ENCODE measurements at places on chromosomes 11 and 22.

GRCh38 chr22:17921871-17922821 lies 102.2 kb downstream of the MICAL3 start:
- DNase-seq, result peak; percentile 97

GRCh38 chr11:64862987-64863390 lies 15.4 kb downstream of the EHD1 start:
- no peak for DNase-seq

- no peak for DNase-seq
These were observed 66.1 kb downstream of the NFAM1 start for GRCh38 chr22:42365942-42366695.

GRCh38 chr11:11419747-11420146 lies 66.7 kb upstream of the CSNK2A3 start:
- no peak for DNase-seq

DNA sequence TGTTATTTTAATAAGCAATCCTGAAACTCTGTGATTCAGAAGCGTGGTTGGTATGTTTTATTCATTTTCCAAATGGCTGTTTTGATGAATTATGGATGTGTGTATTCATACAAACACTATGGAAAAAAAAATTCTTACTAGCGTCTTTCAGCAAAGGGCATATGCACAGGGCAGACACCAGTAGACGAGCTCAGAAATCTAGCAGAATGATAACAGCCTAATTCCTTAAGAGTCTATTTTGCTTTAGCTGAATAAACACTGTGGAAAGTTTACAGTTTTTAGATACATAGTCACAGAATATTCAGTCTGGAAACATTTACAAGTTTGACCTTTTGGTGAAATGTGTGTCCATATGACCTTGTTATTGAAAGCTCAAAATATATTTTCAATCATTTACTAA lies 418.8 kb upstream of the LUZP2 start:
- no peak for DNase-seq

DNA sequence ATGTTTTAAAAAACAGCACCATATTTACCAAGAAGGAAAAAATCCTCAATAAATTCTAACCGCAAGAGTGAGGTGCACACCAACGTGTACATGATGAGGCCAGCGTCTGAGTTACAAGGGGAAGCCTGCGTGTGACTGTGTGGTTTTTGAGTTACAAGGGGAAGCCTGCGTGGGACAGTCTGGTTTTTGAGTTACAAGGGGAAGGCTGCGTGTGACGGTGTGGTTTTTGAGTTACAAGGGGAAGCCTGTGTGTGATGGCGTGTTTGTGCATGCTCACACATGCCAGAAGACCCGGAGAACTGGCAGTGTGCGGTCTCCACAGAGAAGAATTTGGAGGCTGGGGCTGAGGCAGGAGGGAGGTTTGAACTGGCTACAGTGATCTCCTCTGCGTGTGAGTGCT lies 1376.4 kb downstream of the TBC1D22A start:
- no peak for DNase-seq

GRCh38 chr22:44599500-44600140 lies 101.6 kb upstream of the RTL6 start:
- no peak for DNase-seq

- no peak for DNase-seq
These were observed 6.9 kb upstream of the SHANK3 start for GRCh38 chr22:50665738-50666137.

DNA sequence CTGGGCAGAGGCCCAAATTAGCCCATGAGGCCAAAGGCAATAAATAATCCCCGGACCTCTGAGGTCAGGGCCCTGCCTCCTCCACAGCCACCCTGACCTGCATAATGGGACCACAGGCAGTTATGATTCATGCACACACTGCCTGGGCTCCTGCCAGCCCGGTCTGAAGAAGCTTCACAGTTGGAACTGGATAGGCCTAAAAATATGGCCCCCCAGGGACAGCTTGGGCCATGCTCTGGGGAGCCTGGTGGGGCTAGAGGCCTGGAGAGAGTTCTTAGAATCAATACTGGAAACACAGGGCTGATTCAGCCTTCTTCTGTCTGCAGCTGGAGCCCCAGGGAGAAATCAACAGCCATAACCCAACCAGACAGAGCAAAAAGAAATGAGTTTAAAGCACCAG lies 112.8 kb upstream of the CADM1 start:
- no peak for DNase-seq

GRCh38 chr11:127268521-127268920 lies 268.0 kb upstream of the KIRREL3 start:
- DNase-seq, result no peak

- no peak for DNase-seq
These were observed 5.1 kb downstream of the ELF5 start for GRCh38 chr11:34508524-34508923.

DNA sequence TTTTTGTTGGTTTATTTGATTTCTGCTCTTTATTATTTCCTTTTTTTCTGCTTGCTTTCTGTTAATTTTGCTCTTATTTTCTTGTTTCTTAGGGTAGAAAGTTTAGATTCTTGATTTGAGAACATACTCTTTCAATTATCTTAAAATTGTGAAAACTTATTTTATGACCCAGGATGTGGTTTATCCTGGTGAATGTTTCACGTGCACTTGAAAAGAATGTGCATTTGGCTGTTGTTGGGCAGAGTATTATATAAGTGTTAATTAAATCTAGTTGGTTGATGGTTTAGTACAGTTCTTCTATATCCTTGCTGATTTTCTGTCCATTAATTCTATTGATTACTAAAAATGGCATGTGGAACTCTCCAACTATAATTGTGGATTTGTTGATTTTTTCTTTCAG lies 66.9 kb upstream of the NARS2 start:
- no peak for DNase-seq

DNA sequence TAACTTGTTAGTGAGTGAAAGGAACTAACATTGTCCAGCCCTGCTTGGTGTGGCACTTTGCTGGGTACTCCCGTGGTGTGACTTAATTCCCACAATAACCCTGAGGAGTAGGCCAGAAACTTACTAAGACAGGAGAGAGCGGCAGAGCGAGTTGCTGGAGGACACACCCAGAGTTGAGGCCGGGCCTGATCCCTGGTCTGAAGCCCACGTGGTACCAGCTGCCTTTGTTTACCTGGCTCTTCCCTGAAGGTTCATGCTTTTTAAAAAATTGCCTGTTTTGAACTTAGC lies 594 bp downstream of the MPST start:
- no peak for DNase-seq

DNA sequence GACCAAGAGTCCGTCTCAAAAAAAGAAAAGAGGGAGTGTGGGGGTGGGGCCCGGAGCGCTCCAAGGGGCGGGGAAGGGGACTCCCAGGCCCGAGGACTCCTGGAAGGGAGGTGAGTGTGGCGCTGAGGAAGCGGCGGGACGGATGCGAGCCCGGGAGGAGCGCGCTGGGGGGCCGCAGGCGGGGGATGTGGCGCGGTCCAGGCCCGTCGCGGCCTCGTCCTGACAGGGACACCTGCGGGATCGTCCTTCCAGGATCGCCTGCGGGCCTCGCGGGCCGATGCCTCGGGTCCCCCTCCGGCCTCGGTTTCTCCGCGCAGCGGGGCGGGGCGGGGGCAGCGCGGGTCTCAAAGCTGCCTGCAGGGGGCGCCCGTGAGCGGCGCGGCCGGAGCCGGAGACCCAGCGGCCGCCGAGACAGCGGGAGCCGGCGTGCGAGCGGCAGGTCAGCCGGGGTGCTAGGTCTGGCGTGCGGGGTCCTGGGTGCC lies 3.8 kb upstream of the ADORA2A start:
- DNase-seq, result peak; percentile 93

- no peak for DNase-seq
These were observed 92.3 kb downstream of the GAB2 start for GRCh38 chr11:78325274-78325781.

GRCh38 chr11:93784935-93785360 lies 866 bp downstream of the MED17 start:
- DNase-seq, result peak; percentile 22

DNA sequence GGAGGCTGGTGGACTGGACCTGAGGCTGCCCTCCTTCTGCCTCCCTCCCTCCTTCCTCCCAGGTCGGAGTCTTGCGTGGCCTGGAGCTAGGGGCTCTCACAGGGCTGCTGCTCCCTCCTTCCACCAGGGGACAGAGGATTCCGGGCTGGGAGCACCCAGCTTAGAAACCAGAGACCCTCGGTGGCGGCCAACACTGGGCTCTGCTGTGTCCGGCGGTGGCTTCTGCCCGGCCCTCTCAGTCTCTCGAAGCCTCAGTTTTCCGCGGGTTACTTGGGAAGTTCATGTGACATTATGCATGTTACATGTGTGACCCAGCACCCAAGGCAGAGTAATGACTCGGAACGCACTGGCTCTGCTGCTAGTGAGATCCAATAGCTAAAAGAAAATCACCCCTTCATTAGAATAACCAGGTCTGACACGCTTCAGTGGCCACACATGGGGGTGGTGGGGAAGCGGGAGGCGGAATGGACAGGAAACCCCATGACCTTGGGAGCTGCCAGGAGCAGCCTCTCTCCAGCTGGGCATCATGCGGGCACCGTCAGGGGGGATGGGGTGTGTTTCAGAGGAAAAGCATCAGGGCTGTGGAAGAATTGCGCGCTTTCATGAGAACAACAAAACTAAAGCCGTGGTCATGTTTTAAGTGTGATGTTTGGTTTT lies 5.9 kb upstream of the MRGPRG start:
- DNase-seq, result peak; percentile 43

GRCh38 chr11:113242060-113242459 lies 72.3 kb upstream of the TTC12 start:
- no peak for DNase-seq

GRCh38 chr11:44627165-44627789 lies 61.8 kb downstream of the CD82 start:
- no peak for DNase-seq

DNA sequence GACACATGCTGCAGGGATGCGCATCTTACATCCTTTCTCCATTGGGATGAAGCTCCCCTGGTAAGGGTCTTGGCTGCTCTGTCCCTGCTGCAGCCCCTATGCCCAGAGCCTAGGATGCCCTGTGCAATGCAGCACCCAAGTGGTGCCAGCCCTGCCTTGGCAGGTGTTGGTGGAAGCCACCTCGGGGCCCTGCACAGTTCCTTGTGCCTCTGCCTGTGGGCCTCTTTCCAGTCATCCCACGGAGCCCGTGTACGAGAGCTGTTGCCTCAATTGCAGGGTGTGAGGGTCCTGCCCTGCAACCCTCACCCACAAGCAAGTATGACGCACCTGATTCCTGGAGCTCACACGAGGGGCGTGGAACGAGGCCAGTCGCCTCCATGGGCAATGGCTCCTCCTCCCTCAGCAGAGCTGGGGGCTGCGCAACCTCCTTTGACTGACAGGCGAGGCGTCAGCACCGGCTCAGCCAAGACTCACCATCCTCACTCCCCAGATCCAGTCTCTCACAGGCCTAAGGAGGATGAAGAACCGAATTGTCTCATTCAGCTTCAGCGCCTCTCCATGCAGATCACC lies 719.6 kb downstream of the BRD1 start:
- DNase-seq, result no peak

DNA sequence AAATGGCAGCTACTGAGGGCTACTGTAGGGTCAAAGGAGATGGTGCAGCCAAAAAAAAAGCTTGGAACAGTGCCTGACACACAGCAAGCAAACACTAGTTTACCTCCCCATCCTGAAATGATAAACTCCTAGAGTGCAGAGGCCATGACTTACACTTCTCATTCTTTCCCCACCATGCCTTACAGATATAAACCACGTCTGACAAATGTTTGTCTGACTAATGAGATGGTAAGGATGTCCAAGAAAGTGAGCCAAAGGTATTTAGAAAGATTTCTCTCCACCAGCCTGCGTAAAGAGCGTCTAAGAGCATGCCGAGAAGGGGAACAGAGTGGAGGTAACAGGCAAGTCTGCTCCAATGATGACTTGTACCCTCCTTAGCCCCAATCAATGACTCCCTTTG lies 99.0 kb downstream of the LARGE1 start:
- no peak for DNase-seq

- DNase-seq, result no peak
These were observed 114.0 kb downstream of the ABTB2 start for GRCh38 chr11:34243600-34244464.

DNA sequence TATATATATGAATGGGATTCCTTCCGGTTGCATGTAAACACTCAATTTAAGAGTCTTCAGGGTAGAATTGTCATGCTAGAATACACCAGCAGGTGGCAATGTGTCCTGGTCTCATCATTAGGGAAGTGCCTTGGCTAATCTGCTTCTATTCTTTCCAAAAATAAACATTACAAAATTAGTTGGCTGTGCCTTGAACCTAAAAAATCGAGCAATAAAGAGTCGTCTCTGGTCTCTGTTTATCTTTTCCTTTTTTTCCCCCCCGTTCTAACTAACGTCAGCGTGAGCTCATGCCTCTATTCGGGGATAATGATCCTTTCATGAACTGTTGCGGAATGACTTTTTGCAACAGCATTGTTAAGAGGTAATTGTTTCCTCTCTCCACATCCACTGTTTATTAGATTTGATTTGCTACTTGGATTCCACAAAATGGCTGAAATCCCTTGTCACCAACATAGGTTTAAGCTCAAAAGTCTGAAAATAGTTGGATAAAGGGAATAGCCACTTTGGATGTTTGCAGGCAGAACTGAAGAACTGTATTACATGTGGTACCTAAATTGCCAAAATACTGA lies 1.2 kb upstream of the ARHGEF12 start:
- peak; percentile 49 for DNase-seq

- no peak for DNase-seq
These were observed 12.2 kb downstream of the GLYAT start for GRCh38 chr11:58719406-58720117.

DNA sequence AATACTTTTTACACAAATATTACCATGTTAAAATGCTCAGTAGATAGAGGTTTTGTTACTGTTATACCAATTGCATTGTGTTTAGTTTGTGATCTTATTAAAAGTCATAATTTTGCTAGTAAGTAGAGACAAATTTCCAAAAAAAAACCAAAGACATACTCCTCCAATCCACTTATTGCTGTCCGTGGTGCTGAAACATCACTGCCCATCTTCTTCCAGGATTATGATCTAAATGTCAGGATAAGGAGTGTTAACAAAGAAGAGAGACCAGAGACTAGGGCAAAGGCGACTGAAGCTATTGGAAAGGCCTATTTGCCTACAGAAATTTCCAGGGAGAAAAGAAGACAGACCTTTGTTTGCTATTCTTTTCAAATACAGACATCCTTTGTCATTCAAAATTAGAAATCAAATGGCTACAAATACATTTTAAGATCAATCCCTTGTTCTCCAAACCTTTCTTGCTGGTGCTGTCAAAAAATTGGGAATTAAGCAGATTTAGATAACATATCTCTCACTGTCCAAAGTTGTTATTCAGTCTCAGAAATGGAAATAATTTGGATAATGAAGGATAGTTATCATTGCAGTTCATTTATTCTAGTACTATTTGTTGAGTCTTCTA lies 199.7 kb downstream of the C11orf91 start:
- DNase-seq, result peak; percentile 39

DNA sequence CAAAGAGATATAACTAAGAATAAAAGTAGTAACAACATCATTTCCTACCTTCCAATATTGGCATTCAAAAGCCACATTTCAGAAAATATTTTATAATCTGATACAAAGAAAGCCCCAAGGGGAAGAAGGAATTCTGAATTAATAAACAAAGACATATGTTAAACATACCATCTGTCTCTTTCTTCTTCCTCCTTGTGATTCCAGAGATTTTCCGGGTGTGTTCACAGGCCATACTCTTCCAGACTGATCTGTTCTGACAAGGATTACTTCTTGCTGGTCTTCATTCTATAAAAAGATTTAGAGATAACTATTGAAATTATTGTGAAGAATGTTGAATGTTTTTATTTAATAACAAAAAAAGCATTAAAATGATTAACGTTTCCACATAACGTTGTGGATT lies 65.0 kb downstream of the CWF19L2 start:
- DNase-seq, result no peak

Measured in iPS-NIHi11 (cell line).